ENCODE measurements at places on chromosomes 4 and X. TPM values are rescaled to one million over a fixed set of nuclear protein-coding genes. Genes with fewer than 3 reads are reported as not detected.

The SHROOM4 gene
- polyA plus RNA-seq: 6.1 TPM

The FMR1NB gene
- polyA plus RNA-seq: 0.35 TPM

The ANXA3 gene
- polyA plus RNA-seq: 8.4 TPM

The CXorf65 gene
- polyA plus RNA-seq: 0.93 TPM

The CXCL8 gene
- polyA plus RNA-seq: 3.0 TPM

GRCh38 chr4:124854968-124855367 is 142.4 kb upstream of the ANKRD50 start:
- no peak overlapping the region for H3K27ac ChIP-seq
- no peaks in the 10 kb centered on the region for H3K36me3 ChIP-seq
- H3K4me1 ChIP-seq: no peaks in the 10 kb centered on the region
- H3K27me3 ChIP-seq: no peaks in the 10 kb centered on the region
- no peak overlapping the region for H3K4me3 ChIP-seq
- DNase-seq: no peak

GRCh38 chr4:169115897-169116254 is 105.8 kb upstream of the CBR4 start:
- no peaks in the 10 kb centered on the region for H3K4me1 ChIP-seq
- no peaks in the 10 kb centered on the region for H3K27me3 ChIP-seq
- H3K36me3 ChIP-seq: peaks cover 36% of the 10 kb centered on the region
- no peak for DNase-seq

DNA sequence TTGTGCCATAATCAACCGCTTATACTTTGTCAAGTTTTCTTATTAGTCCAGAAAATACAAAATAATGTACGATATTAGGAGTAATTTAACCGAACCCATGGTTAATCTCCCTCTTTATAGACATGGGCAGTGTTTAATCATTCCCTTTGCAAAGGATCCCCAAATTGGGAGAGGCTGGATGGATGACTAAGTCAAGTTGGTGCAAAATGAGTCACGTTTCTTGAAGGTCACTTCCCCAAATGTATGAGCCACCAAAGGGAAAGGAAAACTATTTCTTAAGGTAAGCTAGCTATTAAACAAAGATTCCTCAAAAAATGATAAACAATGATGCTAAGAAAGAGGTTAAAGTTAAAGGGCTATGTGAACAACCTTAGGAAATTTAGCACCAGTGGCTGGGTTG is 17.5 kb downstream of the MAML3 start:
- H3K27me3 ChIP-seq: no peaks in the 10 kb centered on the region
- H3K4me3 ChIP-seq: no peak overlapping the region
- H3K27ac ChIP-seq: no peak overlapping the region
- H3K36me3 ChIP-seq: no peaks in the 10 kb centered on the region

DNA sequence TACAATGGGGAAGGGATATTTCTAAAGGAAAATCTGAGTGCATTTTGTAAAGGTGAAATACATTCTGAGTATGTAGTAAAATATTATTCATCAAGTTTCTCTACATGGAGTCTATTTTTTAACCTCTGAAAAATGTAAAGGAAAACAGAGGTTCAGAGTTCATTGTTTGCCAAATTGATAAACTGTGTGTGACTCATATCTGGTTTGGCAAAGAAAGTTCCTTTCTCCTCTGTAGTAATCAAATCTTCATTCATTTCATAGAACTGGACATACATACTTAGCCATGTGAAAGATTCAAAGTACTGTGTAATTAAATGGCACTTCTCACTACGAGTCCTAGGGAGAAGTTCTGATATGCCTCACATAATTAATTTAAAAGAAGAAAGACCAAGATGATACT is 61.6 kb downstream of the HPGD start:
- no peaks in the 10 kb centered on the region for H3K4me1 ChIP-seq
- H3K36me3 ChIP-seq: no peaks in the 10 kb centered on the region
- H3K27ac ChIP-seq: no peak overlapping the region
- H3K4me3 ChIP-seq: no peak overlapping the region
- no peaks in the 10 kb centered on the region for H3K27me3 ChIP-seq

GRCh38 chr4:125021189-125021588 is 293.6 kb upstream of the FAT4 start:
- H3K27ac ChIP-seq: no peak overlapping the region
- H3K4me3 ChIP-seq: no peak overlapping the region
- no peaks in the 10 kb centered on the region for H3K4me1 ChIP-seq
- H3K36me3 ChIP-seq: no peaks in the 10 kb centered on the region
- DNase-seq: no peak

- H3K27ac ChIP-seq: peak overlapping the region; percentile 78
- DNase-seq: peak; percentile 87
- no peak overlapping the region for H3K4me3 ChIP-seq
- H3K4me1 ChIP-seq: peaks cover 20% of the 10 kb centered on the region
- no peaks in the 10 kb centered on the region for H3K36me3 ChIP-seq
- H3K27me3 ChIP-seq: no peaks in the 10 kb centered on the region
Measured at GRCh38 chr4:123412700-123413512, 16.3 kb downstream of the SPRY1 start.

DNA sequence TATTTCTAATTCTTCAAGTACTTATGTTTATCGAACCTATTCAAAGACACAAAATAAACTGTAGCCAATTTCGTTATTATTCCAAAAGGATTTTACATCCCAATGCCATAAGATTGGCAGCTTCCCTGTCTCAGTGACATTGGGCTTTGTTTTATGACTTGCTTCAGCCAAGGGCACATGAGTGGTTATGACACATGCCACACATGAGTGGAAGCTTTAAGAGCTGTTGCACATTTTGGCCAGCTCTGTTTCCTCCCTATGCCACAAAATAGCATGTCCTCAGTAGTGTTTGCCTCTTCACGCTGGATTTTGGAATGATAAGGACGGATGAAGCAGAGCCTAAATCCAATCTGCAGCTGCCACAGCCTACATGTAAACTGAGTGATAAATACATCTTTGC is 21.9 kb downstream of the SEC24D start:
- no peak overlapping the region for H3K4me3 ChIP-seq
- no peaks in the 10 kb centered on the region for H3K4me1 ChIP-seq
- DNase-seq: no peak
- H3K27ac ChIP-seq: no peak overlapping the region
- H3K36me3 ChIP-seq: peaks cover 63% of the 10 kb centered on the region

DNA sequence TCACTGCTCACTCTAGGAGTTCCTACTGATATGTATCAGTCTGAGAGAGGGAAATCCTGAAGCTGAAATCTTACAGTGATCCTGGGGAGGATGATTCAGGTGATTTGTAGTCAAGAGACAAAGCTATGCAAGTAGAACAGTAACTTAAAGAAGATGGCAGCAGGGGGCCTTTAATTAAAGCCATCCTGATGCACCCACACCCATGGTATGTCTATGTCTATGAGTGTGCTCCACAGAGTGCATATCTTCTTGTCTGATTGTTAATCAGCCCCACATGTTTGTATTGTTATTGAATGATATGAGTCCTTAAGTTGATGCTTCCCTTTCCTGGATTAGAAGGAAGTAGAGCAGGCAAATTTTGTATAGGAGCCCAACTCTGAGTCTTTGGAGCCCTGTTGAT is 78.8 kb downstream of the NHS start:
- peaks cover 27% of the 10 kb centered on the region for H3K27me3 ChIP-seq
- no peak overlapping the region for H3K27ac ChIP-seq
- H3K36me3 ChIP-seq: no peaks in the 10 kb centered on the region
- no peak for DNase-seq
- peaks cover under 1% of the 10 kb centered on the region for H3K4me1 ChIP-seq

DNA sequence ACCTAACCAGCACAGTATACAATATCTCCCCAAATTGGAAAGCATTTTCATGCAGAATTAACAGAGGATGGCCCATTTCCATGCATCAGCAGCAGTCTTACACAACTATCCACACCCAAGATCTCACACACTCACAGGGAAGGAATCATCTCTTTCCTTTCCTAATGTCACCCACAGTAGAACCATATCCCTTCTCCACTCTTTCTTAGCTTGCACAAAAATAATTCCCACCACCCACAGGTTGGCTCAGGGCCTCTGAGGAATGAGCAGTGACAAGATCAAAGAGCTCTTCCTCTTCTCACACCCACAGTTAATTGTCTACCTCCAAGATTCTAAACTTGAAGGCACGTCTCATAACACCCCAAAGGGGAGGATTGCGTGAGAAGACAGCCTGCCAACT is 217.7 kb upstream of the VEGFC start:
- H3K4me3 ChIP-seq: no peak overlapping the region
- no peaks in the 10 kb centered on the region for H3K36me3 ChIP-seq
- H3K27me3 ChIP-seq: no peaks in the 10 kb centered on the region
- H3K27ac ChIP-seq: no peak overlapping the region

GRCh38 chr4:152032722-152033131 is 271.9 kb upstream of the GATB start:
- no peak for DNase-seq
- no peak overlapping the region for H3K27ac ChIP-seq

- no peak overlapping the region for H3K27ac ChIP-seq
- no peak for DNase-seq
- H3K4me1 ChIP-seq: no peaks in the 10 kb centered on the region
- H3K4me3 ChIP-seq: no peak overlapping the region
- H3K36me3 ChIP-seq: no peaks in the 10 kb centered on the region
Measured at GRCh38 chr4:17029432-17029831, 131.0 kb upstream of the LDB2 start.

DNA sequence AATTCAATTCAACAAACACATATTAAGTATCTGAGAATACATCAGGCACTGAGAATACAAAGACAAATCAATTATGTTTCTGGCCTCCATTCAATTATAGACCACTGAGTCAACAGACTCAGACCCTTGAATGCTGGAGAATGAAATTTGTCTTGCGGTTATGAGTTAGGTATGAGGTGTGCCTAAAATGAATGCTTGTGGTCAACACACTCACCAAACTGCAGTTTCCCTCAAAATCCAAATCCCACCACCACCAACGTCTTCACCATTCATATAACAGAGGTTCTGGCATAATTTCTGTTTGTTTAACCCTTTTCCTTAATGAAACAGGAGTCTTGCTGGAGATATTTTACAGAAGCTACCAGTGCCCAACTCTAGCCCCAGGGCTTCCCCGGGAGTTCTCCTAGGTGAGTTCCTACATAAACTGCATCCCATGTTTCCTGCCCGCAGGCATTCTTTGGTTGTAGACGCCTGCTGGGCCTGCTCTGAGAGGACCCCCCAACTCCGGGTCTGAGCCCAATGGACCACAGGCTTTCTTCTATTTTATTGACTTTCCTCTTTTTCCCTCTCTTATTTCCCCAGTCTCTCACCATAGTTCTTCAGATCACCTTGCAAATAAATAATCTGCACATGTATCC is 119.2 kb downstream of the DDX53 start:
- H3K27ac ChIP-seq: no peak overlapping the region
- H3K36me3 ChIP-seq: no peaks in the 10 kb centered on the region
- no peaks in the 10 kb centered on the region for H3K4me1 ChIP-seq
- DNase-seq: no peak
- peaks cover 3% of the 10 kb centered on the region for H3K27me3 ChIP-seq
- H3K4me3 ChIP-seq: no peak overlapping the region

DNA sequence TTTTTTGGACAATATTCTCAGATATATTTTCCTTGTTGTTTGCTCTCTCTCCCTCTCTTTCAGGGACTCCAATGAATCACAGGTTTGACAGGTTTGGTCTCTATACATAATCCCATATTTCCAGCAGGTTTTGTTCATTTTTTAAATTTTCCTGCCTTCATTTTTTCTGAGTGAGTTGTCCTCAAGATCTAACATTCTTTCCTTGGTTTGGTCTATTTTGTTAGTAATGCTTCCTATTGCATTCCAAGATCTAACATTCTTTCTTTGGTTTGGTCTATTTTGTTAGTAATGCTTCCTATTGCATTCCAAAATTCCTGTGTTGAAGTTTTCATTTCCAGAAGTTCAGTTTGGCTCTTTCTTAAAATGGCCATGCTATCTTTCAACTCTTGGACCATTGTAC is 45.3 kb upstream of the ZMAT1 start:
- H3K4me3 ChIP-seq: no peak overlapping the region
- no peaks in the 10 kb centered on the region for H3K27me3 ChIP-seq
- H3K27ac ChIP-seq: no peak overlapping the region
- no peak for DNase-seq

GRCh38 chr4:126973201-126973600 is 659.6 kb upstream of the INTU start:
- H3K36me3 ChIP-seq: no peaks in the 10 kb centered on the region
- peaks cover 3% of the 10 kb centered on the region for H3K4me1 ChIP-seq

DNA sequence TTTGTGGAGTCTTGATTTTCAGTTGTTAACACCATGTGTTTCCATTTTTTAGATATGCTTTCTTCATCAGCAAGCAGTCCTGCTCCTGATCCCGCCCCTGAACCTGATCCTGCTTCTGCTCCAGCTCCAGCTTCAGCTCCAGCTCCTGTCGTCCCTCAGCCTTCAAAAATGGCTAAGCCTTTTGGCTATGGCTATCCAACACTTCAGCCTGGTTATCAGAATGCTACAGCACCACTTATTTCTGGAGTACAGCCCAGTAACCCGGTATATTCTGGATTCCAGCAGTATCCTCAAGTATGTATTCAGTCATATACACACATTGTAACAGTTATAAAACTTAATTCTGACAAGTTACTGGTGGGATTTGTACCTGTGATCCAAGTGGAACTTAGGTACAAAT is 60.9 kb downstream of the SEC24B start:
- no peaks in the 10 kb centered on the region for H3K4me1 ChIP-seq
- no peak for DNase-seq
- no peak overlapping the region for H3K4me3 ChIP-seq
- no peak overlapping the region for H3K27ac ChIP-seq
- peaks cover 28% of the 10 kb centered on the region for H3K36me3 ChIP-seq

- H3K27me3 ChIP-seq: no peaks in the 10 kb centered on the region
- H3K4me1 ChIP-seq: no peaks in the 10 kb centered on the region
- H3K36me3 ChIP-seq: no peaks in the 10 kb centered on the region
- no peak overlapping the region for H3K27ac ChIP-seq
- DNase-seq: no peak
Measured at GRCh38 chr4:162865102-162865501, 301.6 kb downstream of the NAF1 start.

DNA sequence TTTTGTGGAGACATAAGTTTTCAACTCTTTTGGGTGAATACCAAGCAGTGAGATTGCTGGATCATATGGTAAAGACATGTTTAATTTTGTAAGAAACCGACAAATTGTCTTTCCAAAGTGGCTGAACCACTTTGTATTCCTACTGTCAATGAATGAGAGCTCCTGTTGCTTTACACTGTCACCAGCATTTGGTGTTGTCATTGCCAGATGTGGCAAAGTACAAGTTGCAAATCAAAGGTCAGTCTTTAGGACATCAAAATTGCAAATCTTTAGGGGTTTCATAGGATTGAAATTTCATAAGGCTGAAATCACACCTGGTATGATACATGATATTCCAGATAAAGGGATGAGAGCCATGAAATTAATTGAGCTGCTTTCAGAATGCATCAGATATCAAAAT is 67.7 kb upstream of the ELOVL6 start:
- no peak for DNase-seq
- H3K4me1 ChIP-seq: no peaks in the 10 kb centered on the region

GRCh38 chr4:151098979-151099228 is 524 bp upstream of the RPS3A start:
- H3K27ac ChIP-seq: peak overlapping the region; percentile 45
- DNase-seq: no peak
- H3K4me3 ChIP-seq: peak overlapping the region; percentile 67
- H3K36me3 ChIP-seq: peaks cover 26% of the 10 kb centered on the region
- peaks cover 17% of the 10 kb centered on the region for H3K4me1 ChIP-seq
